ENCODE measurements at places on chromosomes 2 and 18.

DNA sequence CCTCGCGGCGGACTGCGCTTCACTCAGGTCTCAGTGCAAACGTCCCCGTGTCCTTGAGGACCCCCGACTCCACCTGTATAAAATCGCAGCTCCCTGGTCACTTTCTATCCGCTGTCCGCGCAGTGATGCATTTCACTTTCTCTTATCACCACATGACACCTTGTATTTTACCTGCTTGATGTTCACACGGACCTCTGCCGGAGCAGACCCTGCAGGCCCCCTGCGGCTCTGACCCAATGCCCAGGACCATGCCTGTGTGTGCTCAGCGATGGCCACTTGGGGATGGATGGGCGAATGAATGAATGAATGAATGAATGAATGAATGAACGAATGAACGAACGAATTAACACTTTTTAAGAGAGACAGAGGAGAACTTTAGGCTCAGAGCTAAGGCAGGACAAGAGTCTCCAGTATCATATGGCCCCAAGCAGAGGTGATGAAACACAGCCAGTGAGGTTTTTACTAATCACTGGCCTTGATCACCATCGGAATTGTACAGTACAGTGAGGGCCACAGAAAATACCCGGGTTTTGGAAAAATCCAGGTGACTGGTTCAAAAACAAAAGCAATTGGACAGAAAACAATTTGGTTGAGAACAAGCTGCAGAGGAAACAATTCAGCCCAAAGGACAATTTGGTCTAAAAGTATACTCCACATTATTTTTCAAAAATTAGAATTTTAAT is 12.3 kb downstream of the ASPRV1 start:
- no peak for DNase-seq

DNA sequence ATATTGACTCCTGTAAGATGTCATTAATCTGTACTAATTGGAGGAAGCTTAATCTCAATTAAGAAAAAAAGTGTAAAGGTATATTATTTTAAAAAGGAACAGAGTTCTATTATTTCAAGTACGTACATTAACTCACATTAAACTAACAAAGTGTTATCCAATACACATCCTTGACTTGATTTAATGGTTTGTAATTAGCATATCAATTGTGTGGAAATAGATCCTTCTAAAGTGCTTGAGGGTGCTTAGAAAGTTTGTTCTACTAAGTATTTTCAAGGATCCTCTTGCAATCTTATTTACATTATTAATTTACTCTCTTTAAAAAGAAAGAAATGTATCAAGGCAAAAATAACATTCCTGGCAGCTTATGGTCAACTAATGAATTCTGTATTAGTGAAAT is 720.3 kb downstream of the KCNJ3 start:
- DNase-seq, result no peak

DNA sequence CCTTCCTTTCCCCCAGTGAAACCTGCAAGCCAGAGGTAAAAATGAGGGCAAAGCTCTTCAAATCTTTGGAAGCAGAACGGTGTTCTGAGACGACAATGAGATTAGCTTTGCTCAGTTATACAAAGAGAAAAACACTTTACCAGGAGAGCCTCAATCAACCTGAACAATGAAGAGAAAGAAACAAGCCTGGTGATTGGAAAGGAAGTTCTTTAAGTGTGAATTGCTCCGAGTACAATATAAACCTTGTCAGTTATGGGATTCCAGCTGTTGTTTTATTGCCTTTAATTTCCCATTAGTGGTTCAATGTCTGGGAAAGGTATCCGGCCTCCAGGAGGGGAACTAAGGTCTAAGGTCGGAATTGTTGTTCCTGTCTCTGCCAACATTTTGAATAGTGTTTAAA is 901.6 kb downstream of the EPHA4 start:
- DNase-seq, result no peak

- DNase-seq, result no peak
Observed at GRCh38 chr2:81598453-81598852, 1293.9 kb upstream of the LRRTM1 start.

- no peak for DNase-seq
Observed at GRCh38 chr2:156430236-156430979, 5.8 kb upstream of the GPD2 start.
